SW 1271 (cell line): ENCODE measurements at places on chromosomes 5 and 9.

GRCh38 chr5:105730982-105731381 is 1939.8 kb downstream of the EFNA5 start:
- no peak for DNase-seq

DNA sequence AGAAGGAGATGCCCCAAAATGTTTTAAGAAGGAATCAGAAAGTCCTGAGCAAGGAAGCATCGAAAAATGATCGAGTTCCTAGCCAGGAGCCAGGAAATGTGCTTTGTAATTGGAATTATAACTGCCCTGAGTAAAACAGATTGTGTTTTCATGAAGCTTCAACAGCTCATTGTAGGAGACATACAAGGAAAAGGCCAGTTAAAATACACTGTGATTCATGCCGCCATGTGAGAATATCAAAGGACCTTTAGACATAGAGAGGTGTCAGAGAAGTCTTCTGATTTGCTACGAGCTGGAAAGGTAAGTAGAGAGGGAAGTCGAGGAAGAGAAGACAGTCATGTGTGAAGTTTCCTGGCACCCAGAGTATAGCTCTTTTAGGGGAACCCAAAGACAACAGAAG is 60.9 kb downstream of the NR3C1 start:
- no peak for DNase-seq

DNA sequence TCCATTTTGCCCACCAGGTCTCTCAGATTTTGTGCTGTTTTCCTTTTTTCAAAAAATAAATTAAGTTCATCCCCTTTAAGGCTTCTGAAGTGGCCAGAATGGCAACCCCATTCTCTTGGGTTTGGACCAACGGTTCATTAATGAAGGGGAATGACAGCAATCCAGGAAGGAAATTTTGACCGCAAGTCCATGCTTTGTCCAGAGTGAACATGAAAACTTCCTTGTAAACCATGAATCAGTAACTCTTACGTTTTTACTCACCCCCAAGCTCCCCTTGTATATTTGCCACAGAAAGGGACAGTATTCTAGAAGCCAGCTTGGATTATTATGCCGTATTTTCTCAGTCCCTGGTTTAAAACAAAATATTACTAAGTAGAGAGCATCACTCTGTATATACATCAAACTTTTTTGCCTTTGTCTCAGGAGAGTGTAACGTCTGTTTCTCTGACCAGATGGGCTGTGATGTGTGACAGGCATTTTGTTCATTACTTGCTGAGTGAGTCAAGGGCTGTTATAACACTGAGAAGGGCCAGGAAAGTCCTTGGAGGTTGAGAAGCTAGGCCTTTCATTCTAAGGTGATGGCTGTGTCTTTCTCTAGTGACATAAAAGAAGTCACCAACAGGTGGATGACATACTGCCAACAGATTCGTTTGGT is 148.2 kb downstream of the SMARCA2 start:
- no peak for DNase-seq

DNA sequence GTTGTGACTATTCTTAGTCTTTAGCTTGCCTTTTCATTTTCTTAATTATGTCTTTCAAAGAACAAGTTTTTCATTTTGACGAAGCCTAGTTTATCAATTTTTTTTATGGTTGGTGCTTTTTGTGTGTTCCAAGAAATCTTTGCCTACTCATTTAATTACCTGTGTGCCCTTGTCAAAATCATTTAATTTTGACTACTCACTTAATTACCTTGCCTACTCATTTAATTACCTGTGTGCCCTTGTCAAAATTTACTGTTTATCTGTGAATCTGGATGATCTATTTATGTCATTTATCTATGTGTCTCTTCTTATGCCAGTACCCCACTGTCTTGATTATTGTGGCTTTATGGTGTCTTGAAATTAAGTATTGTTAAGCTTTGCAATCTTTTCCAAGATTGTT is 63.9 kb downstream of the MTAP start:
- no peak for DNase-seq

DNA sequence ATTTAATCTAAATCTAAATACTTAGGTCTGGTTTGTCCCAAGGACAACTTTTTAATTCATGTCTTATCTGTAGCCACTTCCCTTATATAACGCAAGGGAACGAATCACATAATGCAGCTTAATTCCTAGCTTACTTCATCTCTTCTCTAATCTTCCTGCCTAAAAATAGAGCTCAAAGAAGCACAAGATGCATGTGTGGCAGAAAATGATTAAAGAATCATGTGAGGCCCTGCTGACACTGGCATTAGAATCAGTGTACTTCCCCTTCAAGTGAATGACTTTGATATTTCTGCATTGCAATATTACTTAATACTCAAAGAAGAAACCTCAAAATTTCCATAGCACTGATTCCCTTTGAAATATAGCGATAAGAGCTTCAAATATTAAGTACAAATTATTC is 317.9 kb upstream of the FTMT start:
- no peak for DNase-seq

- DNase-seq: peak; percentile 75
Observed at GRCh38 chr9:98081477-98082219, 25.1 kb downstream of the NANS start.

GRCh38 chr9:121577166-121577565 is 74.3 kb upstream of the DAB2IP start:
- no peak for DNase-seq

- DNase-seq: no peak
Observed at GRCh38 chr5:21173036-21173435, 1185.0 kb upstream of the CDH18 start.

DNA sequence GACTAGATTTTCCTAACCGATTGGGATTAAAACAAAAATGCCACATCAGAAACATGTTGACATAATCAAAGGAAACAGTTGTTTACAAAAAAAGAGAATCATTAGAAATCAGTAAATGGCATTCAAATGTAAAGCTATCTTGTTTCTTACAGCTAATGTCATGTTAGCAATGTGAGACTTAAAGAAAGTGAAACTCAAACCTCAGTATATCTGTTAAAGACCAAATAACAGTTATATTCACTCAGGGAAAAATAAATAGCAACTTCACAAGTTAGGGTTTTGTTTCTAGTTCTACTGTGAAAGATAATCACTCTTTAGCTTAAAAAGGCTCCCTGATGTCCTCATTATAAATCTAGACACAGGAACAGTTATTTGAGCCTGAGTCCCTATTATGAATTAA is 189.3 kb upstream of the EFNA5 start:
- DNase-seq: no peak

GRCh38 chr5:142024771-142025304 is 12.0 kb upstream of the GNPDA1 start:
- DNase-seq: peak; percentile 94
